Left ventricle myocardium inferior (tissue), 1 donor: ENCODE measurements at places on chromosomes 1 and 21. TPM values are rescaled to one million over a fixed set of nuclear protein-coding genes. Genes with fewer than 3 reads are reported as not detected.
A peak's percentile ranks its signal among the peaks of the same experiment; 100 is the strongest.

DNA sequence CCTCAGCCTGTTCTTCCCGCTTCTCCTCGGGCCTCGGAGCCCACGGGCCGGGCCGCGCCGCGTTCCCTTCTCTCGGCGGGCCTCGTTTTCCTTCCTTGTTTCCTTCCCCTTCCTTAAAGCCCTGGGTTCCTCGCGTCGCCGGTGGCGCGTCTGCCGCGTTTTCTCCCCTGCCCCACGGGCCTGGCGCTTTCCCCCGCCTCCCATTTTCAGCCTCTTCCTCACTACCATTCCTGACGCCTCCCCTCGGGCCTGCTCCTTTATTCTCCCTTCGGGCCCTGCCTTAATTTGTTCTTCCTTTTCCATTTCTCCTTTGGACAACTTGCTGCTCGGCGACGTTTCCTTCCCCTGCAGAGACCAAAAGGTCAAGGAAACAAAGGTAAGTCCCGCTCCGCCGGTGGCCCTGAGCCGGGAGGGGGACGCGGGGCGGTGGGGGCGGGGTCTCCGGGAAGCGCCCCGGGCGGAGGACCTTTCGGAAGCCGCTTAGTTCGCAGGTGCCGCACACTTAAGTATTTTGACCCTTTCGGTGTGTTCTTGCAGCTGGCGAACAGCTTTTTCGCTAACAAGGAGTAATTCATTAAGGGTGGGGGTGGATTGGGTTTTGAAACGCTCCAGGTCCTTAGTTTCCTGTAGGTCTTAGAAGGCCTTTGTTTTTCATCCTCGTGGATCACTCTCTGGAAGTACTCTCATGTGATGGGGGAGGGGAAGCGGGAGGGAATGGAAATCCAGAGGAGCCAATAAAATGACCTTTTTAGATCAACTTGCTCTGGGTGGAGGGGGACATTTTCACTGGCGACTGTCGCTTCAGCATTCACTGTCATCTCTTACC is 780 bp downstream of the YTHDF2 start:
- DNase-seq: peak; percentile 24

GRCh38 chr1:233909195-233909594 is 4.7 kb downstream of the SLC35F3 start:
- DNase-seq: no peak

The NBPF3 gene
- total RNA-seq: 5.1 TPM

DNA sequence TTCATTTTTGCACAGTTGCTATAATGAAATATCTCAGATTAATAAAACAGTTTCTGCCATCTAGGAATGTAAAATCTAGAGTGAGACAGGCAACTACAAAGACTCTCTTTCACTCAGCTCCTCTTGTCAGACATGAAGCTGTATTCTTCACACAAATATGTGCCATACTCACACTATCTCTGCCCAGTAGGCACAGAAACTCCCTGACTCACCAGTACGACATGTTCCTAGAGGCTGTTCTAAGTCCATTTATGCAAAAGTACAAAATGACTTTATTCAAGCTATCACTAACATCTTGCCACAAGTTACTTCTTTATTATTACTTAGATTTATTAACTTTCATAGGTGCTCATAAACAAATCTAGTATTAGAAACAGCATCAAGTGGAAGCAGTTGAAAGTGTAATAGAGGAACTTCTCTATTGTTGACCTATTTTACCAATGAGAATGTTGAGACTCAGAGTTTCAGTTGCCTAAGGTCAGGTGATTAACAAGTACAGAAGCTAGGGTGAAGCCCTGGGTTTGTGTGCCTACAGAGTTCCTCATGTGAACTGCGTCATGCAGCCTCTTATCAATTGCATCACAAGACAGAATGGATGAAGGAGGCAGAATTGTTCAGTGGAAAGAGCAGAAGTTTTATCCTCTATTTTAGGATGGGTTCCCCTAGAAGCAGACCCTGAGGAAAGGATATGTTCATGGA is 98.9 kb downstream of the RGS2 start:
- no peak for DNase-seq

DNA sequence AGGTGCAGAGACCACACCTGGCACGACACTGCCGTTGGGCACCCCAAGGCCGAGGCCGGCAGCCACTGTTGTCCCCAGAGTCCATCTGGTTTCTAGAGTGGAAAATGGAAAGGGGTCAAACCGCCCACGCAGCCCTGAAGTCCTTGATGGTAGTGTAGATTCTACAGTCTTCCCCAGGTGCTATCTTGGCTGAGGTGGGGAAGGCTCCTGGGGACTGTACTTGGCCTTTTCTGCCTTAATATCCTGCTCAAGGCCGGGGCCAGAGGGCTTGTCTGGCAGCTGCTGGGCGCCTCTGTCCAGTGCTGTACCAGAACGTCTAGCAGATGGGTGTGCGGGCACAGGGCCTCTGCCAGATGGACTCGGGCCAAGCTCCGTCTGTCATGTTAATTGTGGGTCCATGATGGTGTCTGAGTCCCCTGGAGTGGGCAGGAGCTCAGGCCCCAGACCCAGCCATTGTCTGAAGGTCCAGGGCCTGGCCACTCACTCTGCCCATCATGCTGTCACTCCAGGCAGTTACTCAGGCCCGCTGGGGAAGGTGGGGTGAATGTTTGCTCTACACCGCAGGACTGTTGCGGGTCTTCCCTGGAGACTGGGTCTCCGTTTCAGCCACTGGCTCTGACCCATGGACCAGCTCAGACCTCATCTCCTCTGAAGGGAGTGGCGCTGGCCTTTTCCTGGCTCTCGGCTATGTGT is 161.9 kb upstream of the COL6A1 start:
- no peak for DNase-seq

- DNase-seq: no peak
These were observed 74.3 kb upstream of the NBL1 start for GRCh38 chr1:19569786-19570185.

DNA sequence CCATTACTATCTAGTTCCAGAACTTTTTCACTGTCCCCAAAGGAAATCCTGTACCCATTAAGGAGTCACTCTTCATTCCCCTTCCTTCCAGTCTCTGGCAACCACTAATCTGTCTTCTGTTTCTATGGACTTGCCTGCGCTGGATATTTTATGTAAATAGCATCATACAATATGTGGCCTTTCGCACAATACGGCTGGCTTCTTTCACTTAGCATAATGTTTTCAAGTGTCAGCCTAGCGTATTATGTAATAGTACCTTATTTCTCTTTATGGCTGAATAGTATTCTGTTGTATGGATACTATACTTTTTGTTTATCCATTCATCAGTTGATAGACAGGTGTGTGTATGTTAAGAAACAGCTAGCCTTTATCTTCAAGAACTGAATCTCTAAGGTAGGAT is 14.3 kb downstream of the ATF3 start:
- no peak for DNase-seq

GRCh38 chr1:23389837-23390321 is 20.2 kb upstream of the ZNF436 start:
- DNase-seq: no peak
